ENCODE measurements at places on chromosomes 6 and 20.

GRCh38 chr6:110628330-110628729 lies 151.9 kb upstream of the SLC22A16 start:
- DNase-seq: no peak

- DNase-seq: no peak
Measured at GRCh38 chr6:165245287-165245686, 64.1 kb downstream of the C6orf118 start.

DNA sequence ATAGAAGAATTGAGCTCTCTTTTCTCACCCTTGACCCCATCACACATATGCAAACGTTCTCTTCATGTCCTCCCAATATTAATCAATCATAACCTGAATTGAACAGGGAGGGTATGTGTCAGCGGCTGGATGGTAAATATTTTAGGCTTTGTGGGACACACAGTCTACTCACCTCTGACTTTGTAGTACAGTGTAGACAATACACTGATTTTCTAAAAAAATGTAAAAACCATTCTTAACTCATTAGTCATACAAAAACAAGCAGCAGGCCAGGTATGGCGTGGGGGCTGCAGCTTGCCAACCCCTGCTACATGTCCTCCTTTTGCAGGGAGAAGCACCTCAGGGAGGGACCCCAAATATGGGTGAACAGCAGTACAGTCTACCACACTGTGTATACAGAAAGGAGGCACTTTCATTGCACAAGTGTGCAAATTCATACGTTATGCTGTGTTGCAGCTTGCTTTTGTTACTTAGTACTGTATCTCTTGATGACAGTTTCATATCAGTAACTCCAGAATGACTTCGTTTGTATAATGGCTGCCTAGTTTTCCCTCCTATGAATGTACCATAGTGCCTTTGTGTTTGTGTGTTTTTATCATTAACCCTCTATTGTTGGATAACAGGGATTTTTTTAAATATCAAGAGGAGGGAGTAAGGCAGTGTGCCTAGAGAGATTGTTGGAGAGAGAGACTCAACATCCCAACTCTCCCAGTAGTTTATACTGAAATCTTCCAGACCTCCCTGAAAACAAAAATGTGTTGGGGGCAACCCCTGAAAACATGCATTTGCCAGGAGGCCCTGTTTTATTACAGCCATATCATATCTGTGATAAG lies 214.3 kb downstream of the ZMYND8 start:
- DNase-seq: no peak

DNA sequence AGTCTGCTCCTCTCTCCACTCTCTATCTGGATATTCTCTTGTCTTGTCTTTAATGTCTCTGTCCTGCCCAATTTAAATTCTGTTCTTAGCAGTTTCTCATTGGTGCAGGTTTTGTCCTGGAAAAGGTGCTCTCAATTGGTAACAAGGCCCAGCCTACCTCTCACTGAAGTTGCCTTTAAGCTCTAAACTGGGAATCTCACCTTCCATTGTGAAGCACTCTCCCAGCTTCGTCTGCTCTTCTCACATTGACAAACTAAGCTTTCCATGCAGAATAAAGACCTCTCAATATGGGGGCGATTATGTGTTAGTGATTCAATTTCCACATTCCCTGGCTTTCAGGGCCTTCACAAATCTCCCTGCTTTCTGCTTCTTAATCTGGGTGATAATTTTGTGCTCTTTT lies 1712.2 kb downstream of the GRIK2 start:
- no peak for DNase-seq

DNA sequence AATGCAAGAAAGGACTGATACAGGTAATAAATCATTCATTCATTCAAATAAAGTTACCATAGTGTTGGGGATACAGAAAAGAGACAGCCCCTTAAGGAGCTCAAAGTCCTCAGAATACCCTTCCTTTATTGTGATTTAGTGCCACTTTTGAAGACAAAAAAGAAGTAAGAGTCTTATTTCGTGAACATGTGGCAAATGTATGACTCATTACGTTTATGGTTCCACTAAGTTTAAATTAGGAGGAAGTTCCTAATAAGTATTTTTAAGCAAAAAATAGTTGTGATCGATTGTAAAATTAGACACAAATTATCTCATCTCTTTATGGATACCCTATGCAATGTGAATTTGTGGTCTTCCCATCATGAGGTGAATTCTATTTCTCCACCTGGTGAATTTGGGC lies 38.5 kb upstream of the GCLC start:
- DNase-seq: no peak

- DNase-seq: no peak
Measured at GRCh38 chr6:1247056-1247455, 64.8 kb upstream of the FOXQ1 start.

- DNase-seq: no peak
Measured at GRCh38 chr20:59176812-59177211, 13.2 kb downstream of the ZNF831 start.

DNA sequence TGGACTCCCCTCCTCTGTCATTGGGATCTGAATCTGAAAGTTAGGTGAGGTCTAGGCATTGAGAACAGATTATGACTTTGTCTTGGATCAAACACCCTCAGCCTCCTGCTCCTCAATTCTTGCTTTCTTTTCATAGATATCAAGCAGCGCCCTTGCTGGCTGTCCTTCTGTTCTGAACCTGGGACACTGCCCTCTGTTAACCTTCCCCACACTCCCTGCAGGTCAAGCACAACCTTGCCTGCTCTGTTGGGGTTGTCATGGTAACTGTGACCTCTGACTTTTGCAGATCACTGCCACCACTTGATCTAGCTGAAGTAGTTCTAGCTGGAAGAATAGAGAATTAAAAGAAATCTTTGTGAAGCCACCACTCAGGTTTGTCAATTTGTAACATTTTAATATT lies 16.4 kb upstream of the MICA start:
- DNase-seq: no peak

DNA sequence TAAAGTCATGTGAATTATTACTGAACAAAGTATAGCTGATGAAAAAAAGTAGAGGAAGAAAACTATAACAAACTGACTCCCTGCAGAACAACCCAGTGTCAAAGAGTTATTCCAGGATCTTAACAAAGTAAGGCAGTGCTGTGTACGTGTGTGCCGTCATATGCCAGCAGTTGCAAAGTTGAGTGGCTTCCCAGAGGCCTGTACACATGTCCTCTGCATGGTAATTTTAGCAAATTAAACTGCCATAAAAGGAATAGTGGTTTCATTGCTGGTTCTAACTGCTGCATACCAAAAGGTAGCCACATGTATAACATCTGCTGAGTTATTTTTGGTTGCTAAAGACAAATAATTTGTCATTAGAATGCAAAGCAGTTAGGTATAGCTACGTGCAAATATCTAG lies 44.8 kb downstream of the RIPOR2 start:
- no peak for DNase-seq

- DNase-seq: no peak
Measured at GRCh38 chr6:15360300-15360699, 114.4 kb downstream of the JARID2 start.

Measured in GM12892 (cell line).